ENCODE measurements at places on chromosomes 4 and X.

- no peak overlapping the region for H3K27ac ChIP-seq
- no peak for DNase-seq
- peaks cover 1% of the 10 kb centered on the region for H3K4me1 ChIP-seq
- H3K36me3 ChIP-seq, result no peaks in the 10 kb centered on the region
Measured at GRCh38 chrX:19794690-19795089, 92.7 kb downstream of the SH3KBP1 start.

GRCh38 chr4:112817933-112818593 lies 181.1 kb downstream of the LARP7 start:
- DNase-seq, result no peak
- H3K4me3 ChIP-seq, result peak overlapping the region; percentile 68
- H3K27me3 ChIP-seq, result peaks cover 13% of the 10 kb centered on the region
- no peaks in the 10 kb centered on the region for H3K36me3 ChIP-seq
- peaks cover 9% of the 10 kb centered on the region for H3K4me1 ChIP-seq

GRCh38 chr4:185222598-185222997 lies 13.2 kb downstream of the SNX25 start:
- no peak overlapping the region for H3K27ac ChIP-seq
- DNase-seq, result no peak
- H3K4me1 ChIP-seq, result peaks cover 4% of the 10 kb centered on the region
- H3K36me3 ChIP-seq, result peaks cover 7% of the 10 kb centered on the region
- H3K27me3 ChIP-seq, result no peaks in the 10 kb centered on the region

GRCh38 chr4:188993871-188994270 lies 854.6 kb downstream of the TRIML1 start:
- H3K4me3 ChIP-seq, result no peak overlapping the region
- DNase-seq, result no peak
- no peaks in the 10 kb centered on the region for H3K36me3 ChIP-seq
- no peak overlapping the region for H3K27ac ChIP-seq
- no peaks in the 10 kb centered on the region for H3K27me3 ChIP-seq
- H3K4me1 ChIP-seq, result peaks cover 2% of the 10 kb centered on the region

- peaks cover 3% of the 10 kb centered on the region for H3K27me3 ChIP-seq
- H3K4me1 ChIP-seq, result peaks cover 13% of the 10 kb centered on the region
- peak overlapping the region; percentile 92 for H3K27ac ChIP-seq
- peak overlapping the region; percentile 88 for H3K4me3 ChIP-seq
- H3K36me3 ChIP-seq, result no peaks in the 10 kb centered on the region
Measured at GRCh38 chr4:78057600-78058550, 752 bp downstream of the FRAS1 start.

DNA sequence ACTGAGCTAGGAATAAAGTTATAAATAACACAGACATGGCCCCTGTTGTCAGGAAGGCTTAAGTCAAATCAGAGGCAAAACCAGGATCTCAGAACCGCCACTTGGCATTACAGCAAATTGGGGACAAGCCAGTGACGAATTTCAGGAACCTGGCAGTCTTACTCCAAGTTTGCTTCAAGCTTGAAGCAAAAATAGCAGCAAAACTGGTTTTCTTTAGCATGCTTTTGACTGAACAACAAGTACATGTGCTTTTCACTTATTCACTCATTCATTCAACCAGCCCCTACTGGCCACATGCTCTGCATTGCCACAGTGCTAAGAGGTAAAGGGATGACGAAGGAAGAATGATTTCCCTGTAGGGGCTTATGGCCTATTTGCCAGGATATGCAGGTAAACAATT lies 253.9 kb upstream of the PPARGC1A start:
- peaks cover 5% of the 10 kb centered on the region for H3K4me1 ChIP-seq
- H3K27me3 ChIP-seq, result no peaks in the 10 kb centered on the region
- no peaks in the 10 kb centered on the region for H3K36me3 ChIP-seq
- H3K4me3 ChIP-seq, result no peak overlapping the region
- DNase-seq, result no peak

GRCh38 chr4:3318561-3319021 lies 25.8 kb downstream of the RGS12 start:
- H3K4me1 ChIP-seq, result peaks cover 29% of the 10 kb centered on the region
- H3K27me3 ChIP-seq, result no peaks in the 10 kb centered on the region
- DNase-seq, result no peak
- H3K27ac ChIP-seq, result peak overlapping the region; percentile 52
- H3K36me3 ChIP-seq, result peaks cover 23% of the 10 kb centered on the region

DNA sequence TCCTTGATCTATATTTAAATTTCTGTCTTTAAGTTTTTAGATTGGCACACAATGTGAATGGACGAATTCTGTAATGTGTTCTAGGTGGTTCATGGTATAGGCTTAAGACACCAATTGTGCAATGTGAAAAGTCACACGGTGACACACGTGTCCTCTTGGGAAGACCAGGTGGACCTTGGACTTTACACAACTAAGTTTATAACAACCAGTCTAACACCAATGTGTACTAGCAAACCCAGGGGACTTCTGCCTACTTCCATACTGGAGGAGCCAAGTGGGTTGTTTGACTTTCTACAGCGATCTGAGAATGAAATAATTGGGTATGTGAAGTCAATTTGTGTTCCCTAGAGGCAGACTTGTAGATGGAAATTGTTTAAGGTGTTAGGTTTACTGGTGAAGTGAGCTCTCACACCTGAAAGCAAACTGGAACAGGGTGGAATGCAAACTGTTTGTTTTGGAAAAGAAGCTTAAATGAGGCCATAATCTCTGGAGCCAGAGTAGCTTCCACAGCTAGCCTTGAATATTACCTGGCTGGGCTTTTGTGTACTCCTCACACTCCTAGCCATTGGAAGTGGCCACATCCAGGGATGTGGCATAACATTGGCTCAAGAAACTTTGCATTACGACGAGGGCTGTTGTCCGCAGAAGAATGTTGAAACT lies 45.9 kb upstream of the WDR1 start:
- DNase-seq, result no peak
- H3K27me3 ChIP-seq, result peaks cover 5% of the 10 kb centered on the region
- H3K4me3 ChIP-seq, result no peak overlapping the region
- no peaks in the 10 kb centered on the region for H3K4me1 ChIP-seq
- no peaks in the 10 kb centered on the region for H3K36me3 ChIP-seq

- DNase-seq, result no peak
- H3K4me3 ChIP-seq, result no peak overlapping the region
- peaks cover 7% of the 10 kb centered on the region for H3K36me3 ChIP-seq
- no peaks in the 10 kb centered on the region for H3K4me1 ChIP-seq
- H3K27me3 ChIP-seq, result no peaks in the 10 kb centered on the region
Measured at GRCh38 chrX:154535892-154536291, 10.8 kb downstream of the G6PD start.

DNA sequence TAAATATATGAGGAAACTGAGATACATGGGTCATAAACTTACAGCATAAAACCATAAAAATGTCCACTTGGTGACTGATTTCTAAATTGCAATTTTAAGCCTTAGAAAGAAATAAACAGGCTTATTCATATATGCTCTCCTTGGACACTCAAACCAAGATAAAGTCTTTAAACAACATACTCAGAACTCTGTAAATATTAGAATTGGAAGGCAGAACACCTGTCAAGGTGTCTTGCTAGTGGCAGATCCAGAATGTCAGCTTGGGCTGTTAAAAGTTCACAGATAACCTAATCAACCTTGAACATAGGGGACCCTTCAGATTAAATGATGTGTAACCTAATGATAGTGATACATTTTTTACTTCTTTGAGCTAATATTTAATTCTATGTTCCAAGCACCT lies 208.1 kb upstream of the ARSJ start:
- H3K4me1 ChIP-seq, result peaks cover 7% of the 10 kb centered on the region
- H3K27me3 ChIP-seq, result no peaks in the 10 kb centered on the region
- H3K27ac ChIP-seq, result no peak overlapping the region
- DNase-seq, result no peak
- no peak overlapping the region for H3K4me3 ChIP-seq
